Stimulated activated CD8-positive, alpha-beta memory T cell treated with anti-CD3 and anti-CD28 coated beads, Interleukin-12 subunit alpha, Interleukin-12 subunit beta, amount 100 ng/mL, for 1 hour (primary cell): ENCODE measurements at places on chromosomes 11 and 22.

DNA sequence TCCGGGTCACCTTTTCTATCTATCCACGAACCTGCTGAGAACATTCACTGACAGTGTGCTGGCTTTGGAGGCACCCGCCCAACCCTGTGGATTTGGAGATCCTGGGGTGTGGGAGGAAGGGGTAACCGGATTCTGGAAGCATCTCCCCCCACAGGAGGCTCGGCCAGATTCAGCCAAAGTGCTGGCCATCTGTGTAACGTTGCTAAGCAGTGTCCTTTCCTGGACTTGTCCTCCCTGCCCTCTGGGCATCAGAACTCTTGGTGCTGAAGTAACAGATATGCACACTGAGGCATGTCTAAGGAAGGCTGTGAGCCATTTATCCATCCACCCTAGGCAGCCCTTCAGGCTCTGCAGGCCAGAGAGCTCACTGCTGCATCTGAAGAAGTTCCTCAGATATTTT is 85.7 kb downstream of the SNX19 start:
- DNase-seq, result no peak

- no peak for DNase-seq
Observed at GRCh38 chr11:44969651-44970252, 19.1 kb upstream of the TP53I11 start.

GRCh38 chr22:19480789-19481188 is 1.1 kb downstream of the CDC45 start:
- no peak for DNase-seq

GRCh38 chr11:32210556-32210955 is 119.7 kb downstream of the RCN1 start:
- DNase-seq, result no peak

GRCh38 chr11:45937916-45938315 is 15.5 kb downstream of the LARGE2 start:
- DNase-seq, result no peak

DNA sequence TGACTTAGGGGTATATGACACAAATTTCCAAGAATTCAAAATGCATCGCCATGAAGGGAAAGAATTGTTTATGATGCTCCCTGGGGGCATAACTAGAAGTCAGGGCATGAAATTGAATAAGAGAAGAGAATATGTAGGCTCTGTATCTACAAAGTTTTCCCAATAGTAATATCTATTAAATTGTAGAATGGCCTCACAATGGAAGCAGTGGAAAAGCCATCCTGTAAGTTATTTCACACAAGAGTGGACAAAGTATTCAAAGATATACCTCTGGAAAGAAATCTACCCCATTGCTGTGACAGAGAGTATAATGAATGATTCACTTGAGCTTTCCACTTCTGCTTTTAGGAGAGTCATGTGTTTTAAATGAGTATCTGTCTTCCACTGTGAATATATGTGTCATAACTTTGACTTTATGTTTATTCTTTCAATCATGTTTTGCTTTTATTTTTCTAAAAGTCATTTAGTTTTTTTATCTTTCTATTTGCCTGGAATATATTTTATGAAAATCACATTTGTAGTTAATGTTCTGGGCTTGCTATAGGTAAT is 65.7 kb upstream of the DDI1 start:
- no peak for DNase-seq

- DNase-seq, result no peak
Observed at GRCh38 chr11:121510438-121510837, 57.7 kb upstream of the SORL1-AS1 start.

DNA sequence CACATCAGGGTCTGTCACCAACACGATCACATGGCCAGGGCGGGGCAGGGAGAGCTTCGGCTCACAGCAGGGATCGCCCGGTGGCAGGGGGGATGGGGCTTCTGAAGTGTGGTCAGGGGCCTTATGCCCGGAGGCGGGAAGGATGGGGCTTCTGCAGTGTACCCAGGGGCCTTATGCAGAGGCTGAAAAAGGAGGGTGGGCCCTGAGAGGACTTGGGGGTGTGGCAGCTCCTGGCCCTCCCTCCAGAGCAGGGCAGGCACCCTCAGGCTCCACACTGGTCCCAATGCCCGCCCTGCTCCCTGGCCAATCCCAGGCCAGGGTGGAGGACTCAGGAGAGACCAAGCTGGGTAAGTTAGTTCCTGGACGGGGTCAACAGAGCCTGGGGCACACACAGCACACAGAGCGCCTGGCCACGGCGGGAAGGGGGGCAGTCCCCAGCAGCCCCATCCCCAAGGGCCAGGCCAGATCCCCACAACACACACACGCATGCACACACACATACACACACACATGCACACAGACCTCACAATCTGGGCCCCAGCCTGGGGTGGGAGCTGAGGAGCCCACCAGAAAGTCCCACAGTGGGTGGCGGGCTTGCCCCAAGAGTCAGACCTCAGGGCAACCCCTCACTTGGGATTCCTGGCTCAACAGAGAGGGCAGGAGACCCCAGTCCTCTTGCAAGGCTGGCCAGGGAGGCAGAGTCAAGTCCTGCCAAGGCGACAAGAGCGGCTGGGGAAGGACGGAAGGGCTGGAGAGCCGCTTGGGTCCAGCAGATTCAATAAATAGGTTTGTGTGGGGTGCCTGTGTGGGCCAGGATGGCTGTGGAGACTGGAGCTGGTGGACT is 1.1 kb upstream of the CEND1 start:
- no peak for DNase-seq

GRCh38 chr11:73259406-73260126 is 12.6 kb upstream of the P2RY6 start:
- DNase-seq, result no peak

GRCh38 chr22:38289583-38290082 is 16.8 kb upstream of the TMEM184B start:
- no peak for DNase-seq
